Ureter (tissue), 1 donor: ENCODE measurements at places on chromosomes 13 and 19.

DNA sequence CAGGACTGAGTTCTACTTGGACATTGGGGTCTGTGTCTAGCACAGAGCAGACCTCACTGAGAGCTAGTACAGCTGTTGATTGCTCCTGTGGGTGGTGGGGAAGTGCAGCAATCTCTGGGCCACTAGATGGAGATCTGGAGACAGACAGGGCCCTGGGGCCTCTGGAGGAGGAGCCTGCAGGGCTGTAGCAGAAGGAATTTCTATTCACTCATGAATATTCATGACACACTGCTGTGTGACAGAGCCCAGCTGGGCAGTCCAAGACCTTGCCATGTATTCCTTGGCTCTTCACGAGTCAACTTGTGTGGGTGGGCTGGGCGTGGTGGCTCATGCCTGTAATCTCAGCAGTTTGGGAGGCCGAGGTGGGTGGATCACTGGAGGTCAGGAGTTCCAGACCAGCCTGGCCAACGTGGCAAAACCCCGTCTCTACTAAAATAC is 37.5 kb downstream of the SUGP2 start:
- peak; percentile 63 for DNase-seq

- DNase-seq, result no peak
Measured at GRCh38 chr13:94558716-94559115, 37.2 kb downstream of the TGDS start.

DNA sequence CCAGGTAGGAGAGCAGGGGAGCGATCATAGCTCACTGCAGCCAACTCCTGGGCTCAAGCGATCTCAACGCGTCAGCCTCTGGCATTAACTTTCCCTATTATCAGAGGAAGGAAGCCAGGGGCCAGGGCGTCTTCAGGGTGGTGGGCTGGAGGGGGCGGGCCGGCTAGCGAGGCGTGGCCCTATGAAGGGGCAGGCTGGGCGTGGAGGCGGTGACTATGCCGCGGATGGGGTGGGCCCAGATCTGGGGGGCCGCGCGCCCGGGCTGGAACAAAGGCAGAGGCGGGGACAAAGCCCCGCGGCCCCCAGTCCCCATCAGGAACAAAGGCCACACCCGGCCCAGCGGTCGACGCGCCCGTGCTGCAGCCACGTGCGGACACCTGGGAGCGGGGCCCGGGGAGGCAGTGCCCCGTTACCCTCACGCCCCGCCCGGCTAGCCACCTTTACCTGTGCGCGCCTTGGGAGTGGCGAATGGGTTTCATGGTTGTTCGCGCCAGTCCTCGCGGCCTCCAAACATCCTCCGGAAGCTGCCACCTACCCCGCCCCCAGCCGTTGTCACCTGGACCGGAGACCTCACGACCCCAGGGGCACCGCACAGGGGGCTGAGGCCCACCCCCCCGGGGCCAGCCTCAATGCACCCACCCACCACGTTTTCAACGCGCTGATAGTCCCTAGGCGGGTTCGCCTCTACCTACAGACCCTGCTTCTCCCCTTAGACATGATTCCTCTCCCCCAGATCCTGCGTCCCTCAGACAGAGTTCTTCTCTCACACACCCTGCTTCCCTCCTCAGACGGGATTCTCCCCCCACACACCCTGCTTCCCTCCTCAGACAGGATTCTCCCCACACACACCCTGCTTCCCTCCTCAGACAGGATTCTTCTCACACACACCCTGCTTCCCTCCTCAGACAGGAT is 5.4 kb upstream of the TRIM28 start:
- no peak for DNase-seq

DNA sequence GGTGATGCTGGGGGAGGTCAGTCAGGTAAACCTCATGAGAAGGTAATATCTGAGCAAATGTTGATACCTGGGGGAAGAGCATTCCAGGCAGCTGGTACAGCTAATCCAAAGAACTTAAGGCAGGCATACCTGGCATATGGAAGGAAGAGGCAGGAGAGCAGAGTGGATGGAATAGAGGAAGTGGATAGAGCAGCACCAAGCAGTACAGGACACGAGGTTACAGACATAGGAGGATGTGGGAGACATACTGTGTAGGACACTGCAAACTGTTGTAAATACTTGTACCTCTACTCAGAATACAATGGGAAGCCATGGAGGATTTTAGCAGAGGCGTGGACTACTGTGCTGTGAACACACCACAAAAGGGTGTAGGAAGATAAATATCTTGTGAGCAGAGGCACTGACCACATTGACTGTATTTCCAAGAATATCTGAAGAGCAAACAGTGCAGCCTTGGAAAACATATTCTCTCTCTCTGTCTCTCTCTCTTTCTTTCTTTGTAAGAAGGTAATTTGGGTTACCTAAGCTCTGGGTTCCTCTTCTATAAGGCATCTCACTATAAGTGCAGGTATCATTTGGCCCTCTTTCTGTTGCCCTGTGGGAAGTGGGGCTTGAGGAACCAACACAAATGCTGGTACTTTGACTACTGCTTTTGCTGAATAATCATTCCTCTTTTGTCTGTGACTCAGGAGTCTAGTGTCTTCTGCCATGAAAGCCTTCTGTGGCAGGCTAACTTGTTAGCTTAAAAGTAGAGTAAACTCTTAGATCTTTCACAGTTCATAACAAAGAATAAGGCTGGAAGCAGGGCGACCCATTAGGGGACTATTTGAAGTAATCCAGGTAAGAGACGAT is 238.0 kb downstream of the VWA8 start:
- DNase-seq, result no peak

DNA sequence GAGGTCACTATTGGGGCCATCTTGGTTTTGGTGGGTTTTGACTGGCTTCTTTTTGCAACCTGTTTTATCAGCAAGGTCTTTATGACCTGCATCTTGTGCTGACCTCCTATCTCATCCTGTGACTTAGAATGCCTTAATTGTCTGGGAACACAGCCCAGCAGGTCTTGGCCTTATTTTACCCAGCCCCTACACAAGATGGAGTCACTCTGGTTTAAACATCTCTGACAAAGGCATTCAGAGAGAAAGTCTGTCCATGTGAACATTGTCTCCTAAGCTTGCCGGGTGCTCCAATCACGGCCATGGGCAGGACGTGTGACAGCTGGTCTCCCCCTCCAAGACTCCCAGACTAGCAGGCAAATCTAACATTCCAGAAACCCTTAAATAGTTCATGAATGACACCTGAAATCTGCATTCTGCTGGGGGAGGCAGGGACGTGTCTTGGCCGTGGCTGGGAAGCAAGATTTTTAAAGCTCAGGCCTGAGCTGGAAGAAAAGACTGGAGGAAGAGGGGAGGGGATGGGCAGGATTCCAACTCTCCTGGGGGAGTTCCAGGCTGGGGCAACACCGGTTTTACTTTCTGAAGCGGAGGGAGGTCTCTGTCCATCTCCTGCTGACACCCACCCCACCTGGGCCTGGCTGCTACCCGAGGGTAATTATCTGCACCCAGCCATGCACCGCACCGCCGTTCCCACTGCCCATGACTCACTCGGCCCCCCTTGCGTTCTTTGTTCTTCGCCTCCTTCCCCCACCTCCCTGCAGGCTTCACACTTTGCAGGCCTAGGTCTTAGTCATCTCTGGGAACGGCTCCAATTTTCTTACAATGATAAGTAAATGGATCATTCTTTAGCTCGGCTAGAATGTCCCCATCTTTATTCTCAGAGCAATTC is 11.6 kb upstream of the OR1M1 start:
- peak; percentile 86 for DNase-seq

DNA sequence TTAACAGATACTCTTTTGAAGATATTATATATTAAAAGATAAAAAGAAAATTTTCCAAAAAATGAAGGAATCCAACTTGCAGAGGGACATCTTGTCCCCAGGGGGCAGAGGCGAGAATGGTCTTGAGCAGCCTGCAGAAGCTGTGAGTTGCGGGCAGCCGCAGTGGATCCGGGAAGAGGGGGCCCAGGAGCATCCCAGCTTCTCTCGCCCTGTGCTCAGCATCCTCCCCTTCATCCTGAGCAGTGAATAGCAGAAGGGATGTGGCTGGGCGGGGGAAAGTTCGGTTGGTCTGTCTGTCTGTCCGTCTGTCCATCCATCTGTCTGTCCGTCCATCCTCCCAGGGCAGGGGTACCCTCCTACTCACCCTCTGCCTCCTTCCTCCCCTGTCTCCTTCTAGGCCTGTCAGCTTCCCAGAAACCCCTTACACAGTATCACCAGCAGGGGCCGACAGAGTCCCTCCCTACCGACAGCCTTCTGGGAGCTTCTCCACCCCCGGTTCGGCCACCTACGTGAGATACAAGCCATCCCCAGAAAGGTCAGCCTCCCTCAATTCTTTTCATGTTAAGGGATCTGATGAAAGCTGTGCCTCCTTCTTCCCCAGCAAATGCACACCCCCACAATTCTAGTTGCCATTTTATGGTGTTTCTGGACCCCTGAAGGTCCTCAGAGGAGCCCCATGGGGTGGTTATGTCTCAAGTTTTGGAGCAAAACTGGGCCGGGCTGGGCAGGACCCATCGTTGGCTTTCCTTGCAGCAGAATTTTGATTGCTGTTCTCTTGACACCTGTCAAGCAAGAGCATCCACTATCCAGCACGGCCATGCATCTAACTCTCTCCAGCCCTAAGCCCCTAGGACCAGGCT is 81.6 kb downstream of the DPF1 start:
- DNase-seq, result peak; percentile 57

DNA sequence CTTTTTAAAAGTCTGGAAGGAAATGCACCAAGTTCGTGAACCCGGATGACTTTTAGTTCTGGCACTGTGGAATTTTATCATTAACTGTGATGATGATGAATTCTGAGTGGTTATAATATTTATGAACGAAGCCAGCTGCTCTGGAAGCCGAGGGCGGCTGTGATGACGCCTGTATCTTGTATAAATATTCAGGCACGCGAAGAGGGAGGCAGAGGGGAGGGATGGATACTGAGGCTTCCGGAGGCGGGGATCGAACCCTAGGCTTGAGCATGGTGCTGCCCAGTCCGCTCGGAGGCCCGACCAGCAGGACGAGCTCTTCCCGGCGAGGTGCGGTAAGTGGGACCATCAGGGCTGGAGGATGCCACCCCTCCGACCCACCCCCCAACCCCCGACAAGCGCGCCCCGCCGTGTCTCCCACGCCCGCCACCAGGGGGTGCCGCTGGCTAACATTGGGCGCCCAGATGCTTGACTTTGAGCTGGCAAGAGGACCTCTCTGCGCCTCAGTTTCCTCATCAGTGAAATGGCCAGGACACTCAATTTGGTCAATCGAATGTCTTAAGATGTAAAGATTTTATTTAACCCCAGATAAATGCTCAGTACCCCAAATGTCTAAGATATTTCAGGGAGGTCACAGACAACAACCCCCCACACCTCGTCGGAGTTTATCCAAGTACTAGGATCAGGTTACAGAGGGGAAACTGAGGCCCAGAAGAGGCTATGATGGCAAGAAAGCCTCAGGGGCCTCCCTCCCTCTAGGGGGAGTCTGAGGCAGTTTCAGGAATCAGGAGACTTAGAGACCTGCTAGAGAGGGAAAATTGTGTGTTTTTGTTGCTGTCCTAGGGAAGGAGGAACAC is 4.5 kb upstream of the RAB3A start:
- DNase-seq, result no peak

GRCh38 chr13:39935155-39935554 is 279.7 kb downstream of the COG6 start:
- no peak for DNase-seq

GRCh38 chr13:101697745-101698144 is 245.3 kb downstream of the ITGBL1 start:
- DNase-seq, result no peak

GRCh38 chr19:28972058-28972852 is 240.7 kb downstream of the UQCRFS1 start:
- DNase-seq, result no peak

GRCh38 chr19:11382898-11383705 is 1.0 kb downstream of the EPOR start:
- DNase-seq, result no peak

GRCh38 chr19:33795370-33796163 is 1.1 kb upstream of the KCTD15 start:
- peak; percentile 80 for DNase-seq

DNA sequence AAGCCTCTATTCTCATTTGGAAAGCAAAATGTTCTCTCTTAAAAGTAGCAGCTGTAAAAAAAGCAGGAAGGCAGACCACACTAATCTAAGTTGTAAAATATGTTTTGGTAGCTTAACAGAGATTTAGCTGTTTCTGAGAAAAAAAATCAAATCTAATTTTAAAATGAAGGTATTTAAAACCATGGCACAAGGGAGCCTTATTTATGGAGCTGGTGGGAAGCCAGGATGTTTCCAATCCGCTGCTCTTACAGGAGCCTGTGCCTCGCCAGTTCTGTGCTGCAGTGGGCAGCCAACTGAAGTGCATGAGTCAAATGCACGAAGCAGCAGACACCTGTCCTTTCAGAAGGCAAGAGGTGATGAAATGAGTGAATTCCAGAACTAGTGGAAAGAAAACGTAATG is 28.2 kb downstream of the GPC6 start:
- DNase-seq, result no peak

GRCh38 chr19:33343859-33344572 is 29.5 kb upstream of the CEBPG start:
- no peak for DNase-seq

DNA sequence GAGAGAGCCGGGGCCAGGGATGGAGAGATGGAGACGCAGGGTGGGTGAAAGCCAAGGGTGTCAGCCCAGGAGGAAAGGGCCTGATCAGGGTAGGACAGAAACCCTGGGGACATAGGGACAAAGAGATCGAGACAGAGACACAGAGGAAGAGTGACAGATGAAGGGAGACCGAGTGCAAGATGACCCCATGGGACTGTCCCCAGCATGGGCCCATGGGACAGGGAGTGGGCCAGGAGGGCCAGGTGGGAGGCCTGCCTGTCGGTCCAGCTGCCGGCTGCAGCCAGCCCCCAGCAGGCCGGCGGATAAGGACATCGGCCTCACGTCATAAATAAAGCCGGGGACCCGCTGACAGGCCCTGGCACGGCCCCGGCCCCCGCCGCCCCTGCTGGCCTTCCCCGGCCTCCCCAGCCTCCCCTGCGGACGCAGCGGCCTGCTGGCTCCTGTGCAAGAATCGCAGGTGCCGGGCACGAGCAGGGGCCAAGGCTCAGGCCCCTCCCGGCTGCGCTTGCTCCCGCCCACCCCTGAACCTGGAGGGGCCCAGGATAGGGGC is 6.3 kb downstream of the REX1BD start:
- DNase-seq, result no peak

DNA sequence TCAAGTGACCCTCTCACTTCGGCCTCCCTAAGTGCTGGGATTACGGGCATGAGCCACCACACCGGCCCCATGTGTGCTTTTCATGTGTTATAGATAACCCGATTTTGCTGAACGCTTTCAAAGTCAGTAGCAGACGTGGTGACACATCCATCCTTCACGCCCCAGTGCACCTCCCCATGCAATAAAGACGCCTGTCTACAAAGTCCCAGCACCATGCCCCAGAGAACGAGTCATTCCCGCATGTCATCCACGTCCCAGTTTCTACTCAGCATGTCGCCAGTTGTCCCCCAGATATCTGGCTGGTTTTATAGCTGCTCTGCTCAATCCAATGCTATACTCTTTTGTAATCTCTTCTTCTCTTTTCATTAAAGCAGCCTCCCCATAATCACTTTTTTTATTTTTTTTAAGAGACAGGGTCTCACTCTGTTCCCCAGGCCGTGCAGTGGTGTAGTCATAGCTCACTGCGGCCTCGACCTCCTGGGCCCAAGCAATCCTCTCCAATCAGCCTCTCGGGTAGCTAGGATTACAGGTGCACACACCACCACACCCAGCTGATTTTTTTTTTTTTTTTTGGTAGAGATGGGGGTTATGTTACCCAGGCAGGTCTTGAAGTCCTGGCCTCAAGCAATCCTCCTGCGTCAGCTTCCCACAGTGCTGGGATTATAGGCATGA is 42.5 kb downstream of the DNM2 start:
- DNase-seq, result no peak
